Activated CD4-positive, alpha-beta T cell treated with anti-CD3 and anti-CD28 coated beads, Interleukin-2, amount 10 ng/mL, durations not matched to agents 7 days and 5 days (primary cell): ENCODE measurements at places on chromosomes 13 and 19.

DNA sequence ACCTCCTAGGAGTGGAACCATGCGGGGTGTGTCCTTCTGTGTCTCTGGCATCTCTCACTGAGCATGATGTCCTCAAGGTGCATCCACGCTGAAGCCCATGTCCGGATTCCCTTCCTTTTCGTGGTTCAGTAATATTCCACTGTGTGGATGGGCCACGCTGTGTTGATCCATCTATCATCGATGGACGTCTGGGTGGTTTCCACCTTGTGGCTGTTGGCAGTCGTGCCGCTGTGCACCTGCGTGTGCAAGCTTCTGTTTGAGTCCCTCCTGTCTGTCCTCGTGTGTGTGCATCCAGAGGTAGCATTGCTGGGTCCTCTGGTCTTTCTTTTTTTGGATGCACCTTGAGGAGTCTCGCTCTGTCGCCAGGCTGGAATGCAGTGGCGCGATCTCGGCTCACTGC lies 11.2 kb upstream of the GNA15 start:
- DNase-seq, result no peak

DNA sequence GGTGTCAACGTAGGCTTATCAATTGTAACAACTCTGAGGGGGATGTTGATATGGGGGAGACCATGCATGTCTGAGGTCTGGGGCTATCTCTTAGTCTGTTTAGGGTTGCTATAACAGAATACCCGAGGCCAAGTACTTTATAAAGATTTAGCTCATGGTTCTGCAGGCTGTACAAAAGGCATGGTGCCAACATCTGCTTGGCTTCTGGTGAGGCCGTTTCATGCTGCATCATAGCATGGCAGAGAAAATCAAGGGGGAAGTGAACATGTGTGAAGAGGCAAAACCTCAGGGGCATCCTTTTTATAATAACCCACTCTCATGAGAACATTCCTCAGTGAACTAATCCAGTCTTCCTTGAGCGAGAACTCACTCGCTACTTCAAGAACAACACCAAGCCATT lies 353.8 kb downstream of the ENOX1 start:
- DNase-seq, result no peak

- DNase-seq, result no peak
Observed at GRCh38 chr13:113769106-113769505, 10.1 kb downstream of the TMEM255B start.

DNA sequence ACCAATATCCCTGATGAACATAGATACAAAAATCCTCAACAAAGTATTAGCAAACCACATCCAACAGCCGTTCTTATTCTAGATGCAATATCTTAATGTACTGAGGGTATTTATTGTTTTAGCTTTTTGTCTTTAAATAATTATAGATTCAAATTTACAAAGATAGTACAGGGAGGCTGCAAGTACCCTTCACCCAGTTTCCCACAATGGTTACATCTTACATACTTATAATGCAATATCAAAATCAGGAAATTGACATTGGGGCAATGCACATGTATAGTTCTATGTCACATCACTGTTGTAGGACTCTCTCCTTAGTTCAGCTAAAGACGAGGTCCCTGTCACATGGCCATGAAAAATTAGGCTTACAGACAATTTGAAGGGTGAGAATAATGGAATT lies 75.8 kb downstream of the RUBCNL start:
- DNase-seq, result no peak

GRCh38 chr13:85137516-85137915 lies 661.7 kb downstream of the SLITRK6 start:
- DNase-seq, result no peak

DNA sequence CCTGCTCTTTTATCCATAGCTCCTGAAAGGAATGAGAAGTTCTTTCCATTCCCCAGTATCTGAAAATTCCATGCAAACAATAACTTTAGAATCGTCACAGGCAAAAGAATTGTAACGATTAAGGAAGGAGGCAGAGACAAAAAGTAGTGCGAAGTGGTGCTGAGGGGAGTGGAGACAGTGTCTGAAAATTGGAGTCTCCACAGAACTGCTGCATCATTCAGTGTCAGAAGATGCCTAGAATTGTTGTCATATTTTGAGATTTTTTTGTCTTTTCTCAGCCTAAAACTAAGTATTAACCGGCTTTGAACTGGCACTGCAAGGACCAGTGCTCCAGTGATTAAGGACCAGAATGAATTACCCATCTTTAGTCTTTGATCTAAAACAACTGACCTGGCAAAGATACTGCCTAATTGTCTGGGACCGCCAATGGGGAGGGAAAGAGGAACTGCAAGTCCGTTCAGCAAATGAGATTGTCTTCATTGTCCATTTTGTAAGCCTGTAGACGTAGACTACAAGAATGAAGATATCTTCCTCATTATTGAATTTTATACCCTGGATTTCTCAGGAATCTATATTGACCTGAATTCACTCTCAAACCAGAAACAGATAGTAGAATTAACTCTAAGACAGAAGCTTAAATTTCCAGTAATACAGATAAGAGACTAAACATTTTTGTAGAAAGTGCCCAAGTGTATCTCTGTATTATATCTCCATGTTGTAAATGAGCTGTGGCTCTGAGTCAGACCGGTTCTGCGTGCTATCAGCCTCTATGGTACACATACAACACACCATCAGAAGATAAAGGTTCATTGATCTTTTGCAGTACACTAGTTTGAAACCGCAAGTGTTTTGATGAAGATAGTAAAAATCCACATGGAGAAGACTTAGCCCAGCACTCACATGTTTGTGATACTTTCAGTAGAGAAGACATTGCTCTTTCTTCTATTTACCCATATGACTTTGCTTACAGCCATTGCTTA lies 293.2 kb downstream of the EFNB2 start:
- DNase-seq, result no peak

GRCh38 chr19:2782329-2782935 lies 641 bp downstream of the SGTA start:
- DNase-seq, result no peak

DNA sequence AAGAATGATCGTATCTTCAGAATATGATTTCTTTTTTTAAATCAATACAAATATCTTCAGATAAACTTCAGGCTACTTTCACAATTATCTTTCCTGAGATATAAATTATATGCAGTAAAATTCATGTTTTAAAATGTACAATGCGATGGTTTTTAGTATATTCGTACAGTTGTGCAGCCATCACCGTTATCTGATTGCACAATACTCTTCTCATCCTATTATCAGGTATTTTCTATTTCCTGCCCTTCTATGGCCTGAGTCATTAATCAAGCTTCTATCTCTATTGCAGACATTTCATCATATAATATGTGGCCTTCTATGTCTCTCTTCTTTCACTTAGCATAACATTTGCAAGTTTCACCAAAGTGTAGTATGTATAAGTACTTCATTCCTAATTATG lies 1360.2 kb upstream of the SLC10A2 start:
- no peak for DNase-seq

DNA sequence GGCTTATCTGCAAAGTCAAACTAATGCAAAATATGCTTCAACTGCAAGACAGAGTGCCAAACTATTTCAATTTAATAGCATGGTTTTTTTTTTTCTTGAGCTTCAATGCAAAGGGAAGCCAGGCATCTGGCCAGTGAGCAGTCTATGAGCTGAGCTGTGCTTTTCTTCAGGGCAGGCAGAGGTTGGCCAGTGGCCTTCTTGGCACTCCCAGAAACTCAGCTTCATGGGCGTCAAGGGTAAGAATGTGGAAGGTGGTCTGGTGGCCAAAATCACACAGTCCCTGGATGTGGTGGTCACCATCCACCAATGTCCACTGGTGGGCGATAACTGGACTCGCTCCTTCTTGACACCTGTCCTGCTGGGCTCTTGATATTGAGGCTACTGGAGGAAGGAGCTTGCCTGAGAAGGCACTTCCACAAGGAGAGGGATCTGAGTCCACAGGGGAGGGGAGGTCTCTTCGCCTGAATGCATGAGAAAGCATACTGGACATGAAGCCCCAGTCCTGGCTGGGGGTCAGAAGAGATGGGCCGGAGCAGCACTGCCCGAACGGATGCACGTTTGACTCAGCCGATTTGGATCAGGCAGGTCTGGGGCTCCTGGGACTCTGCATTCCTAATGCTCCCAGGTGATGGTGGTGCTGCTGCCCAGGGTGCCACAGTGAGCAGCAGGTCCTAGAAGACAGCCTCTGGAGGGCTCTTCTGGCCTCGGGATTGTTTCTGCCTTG lies 17.1 kb downstream of the COL4A2 start:
- no peak for DNase-seq

GRCh38 chr13:51457086-51457815 lies 4.4 kb upstream of the INTS6 start:
- DNase-seq, result no peak

GRCh38 chr13:60026286-60026685 lies 137.4 kb downstream of the DIAPH3 start:
- no peak for DNase-seq

DNA sequence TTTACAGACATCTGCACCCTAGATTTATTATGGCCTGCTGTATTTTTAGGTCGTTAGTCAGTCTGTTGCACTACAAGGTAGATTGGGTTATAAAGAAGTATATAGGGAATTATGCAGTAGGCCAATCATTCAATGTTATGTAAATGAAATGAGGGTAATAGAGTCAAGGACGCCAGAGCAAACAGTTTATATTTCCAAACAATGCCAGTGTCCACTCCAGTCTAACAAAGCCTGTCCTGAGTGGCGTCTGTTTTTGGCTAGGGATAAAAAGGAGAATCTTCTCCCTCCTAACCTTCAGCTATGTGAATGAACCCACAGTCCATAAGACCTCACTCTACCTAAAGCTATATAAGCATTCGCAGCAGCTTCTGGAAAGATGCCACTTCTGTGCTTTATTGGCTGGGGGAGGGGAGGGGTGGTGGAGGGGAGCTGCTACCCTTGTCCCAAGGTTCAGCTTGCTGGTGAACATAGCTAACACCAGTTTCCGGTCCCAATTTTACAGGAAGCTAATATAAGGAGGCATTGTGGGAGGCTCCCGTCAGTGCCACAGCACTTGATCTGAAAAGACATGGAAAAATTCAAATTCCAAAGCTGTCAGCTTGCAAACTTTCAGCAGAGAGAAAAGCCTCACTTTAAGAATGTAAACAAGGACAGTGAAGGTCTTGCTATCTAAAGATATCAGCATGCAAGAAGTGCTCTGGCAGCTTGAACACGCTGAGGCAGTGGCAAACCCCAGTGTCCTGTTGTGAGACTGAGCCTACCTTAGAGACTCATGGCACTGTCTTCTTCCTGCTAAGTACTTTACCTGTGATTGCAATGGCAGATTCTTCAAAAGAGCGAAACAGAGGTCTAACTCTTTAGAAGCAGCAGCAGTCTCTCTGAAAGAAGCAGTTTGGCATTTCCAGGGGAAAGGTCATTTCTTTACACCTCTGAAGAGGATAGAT lies 369.9 kb downstream of the PCDH9 start:
- DNase-seq, result no peak

- no peak for DNase-seq
Observed at GRCh38 chr13:29024783-29025182, 204.6 kb downstream of the MTUS2 start.

GRCh38 chr19:58332697-58333096 lies 5.9 kb downstream of the ZSCAN22 start:
- DNase-seq, result no peak

DNA sequence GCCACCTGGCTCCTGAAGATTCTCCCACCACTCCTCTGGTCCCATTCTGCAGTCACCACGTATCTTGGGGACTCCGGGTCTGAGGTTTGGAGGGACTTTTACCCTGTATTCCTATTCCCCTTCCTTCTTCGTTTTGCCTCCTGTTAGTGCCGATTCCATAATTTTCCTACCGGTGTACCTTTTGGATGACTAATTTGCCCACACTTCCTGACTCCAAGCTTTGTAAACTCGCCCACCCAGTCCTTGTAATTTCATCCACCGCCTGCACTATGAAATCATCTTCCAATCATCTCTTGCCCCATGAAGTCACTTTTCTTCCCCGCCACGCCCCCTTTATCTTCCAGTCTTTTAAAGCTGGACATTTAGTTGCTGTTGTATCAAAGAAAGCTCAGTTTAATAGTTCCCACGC lies 572 bp downstream of the UCHL3 start:
- no peak for DNase-seq

- DNase-seq, result no peak
Observed at GRCh38 chr19:44303976-44304568, 753 bp downstream of the ZNF235 start.

DNA sequence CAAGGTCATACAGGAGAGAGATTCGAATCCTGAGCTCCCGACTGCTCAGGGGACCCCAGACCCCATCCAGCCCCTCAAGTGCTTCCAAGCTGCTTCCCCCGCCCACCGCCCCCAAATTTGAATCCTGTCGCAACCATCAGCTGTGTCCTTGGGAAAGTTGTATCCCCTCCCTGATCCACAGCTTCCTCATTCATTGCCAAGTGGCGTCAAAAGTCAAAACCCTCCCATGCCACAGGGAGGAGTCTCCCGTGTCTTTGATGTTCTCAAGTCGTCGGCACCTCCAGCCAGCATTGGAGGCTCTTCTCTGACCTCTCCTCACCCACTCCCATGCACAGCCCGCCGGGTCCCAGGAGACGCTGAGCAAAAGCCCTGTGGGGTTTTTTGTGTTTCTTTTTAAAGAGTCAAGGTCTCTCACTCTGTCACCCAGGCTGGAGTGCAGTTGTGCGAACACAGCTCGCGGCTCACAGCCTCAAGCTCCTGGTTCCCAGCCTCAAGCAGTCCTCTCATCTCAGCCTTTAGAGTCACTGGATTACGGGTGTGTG lies 2.8 kb upstream of the IFI30 start:
- DNase-seq, result no peak
